Urinary bladder (tissue), 4 donors: ENCODE measurements at places on chromosomes 5 and 9. TPM values are rescaled to one million over a fixed set of nuclear protein-coding genes. Genes with fewer than 3 reads are reported as not detected.

Gene EPB41L4B
- total RNA-seq: 6.0 TPM

Gene SGCD
- total RNA-seq: 106 TPM

Gene MOB3B
- total RNA-seq: 8.0 TPM

Gene DOK3
- 2.9 TPM for total RNA-seq

Gene DMRT3
- not detected for total RNA-seq

Gene FLT4
- 18.2 TPM for total RNA-seq

Gene ANKRD34B
- total RNA-seq: not detected

Gene PPIC
- 94.0 TPM for total RNA-seq
